T-helper 9 cell (primary cell): ENCODE measurements at places on chromosomes 3 and 15.

GRCh38 chr15:91521996-91522395, 331.5 kb upstream of the SLCO3A1 start:
- no peak for DNase-seq

DNA sequence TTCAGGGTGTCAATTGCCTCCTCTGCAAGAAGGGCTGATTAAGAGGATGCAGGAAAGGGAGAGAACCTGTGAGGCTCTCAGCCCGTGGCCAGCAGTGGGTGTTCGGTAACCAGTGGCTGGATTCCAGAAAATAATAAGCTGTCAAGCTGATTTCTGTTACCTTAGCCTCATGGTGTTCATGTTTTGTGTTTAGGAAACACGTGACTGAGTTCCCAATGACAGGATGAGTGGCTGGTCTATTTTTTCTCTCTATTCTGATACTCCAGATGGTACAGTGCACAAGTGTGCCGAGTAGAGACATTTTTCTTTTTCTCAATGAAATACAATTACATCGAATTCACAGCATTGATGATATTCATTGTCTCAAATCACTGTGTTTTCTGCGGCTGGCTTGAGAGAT, 43.6 kb downstream of the EDEM1 start:
- DNase-seq = no peak

DNA sequence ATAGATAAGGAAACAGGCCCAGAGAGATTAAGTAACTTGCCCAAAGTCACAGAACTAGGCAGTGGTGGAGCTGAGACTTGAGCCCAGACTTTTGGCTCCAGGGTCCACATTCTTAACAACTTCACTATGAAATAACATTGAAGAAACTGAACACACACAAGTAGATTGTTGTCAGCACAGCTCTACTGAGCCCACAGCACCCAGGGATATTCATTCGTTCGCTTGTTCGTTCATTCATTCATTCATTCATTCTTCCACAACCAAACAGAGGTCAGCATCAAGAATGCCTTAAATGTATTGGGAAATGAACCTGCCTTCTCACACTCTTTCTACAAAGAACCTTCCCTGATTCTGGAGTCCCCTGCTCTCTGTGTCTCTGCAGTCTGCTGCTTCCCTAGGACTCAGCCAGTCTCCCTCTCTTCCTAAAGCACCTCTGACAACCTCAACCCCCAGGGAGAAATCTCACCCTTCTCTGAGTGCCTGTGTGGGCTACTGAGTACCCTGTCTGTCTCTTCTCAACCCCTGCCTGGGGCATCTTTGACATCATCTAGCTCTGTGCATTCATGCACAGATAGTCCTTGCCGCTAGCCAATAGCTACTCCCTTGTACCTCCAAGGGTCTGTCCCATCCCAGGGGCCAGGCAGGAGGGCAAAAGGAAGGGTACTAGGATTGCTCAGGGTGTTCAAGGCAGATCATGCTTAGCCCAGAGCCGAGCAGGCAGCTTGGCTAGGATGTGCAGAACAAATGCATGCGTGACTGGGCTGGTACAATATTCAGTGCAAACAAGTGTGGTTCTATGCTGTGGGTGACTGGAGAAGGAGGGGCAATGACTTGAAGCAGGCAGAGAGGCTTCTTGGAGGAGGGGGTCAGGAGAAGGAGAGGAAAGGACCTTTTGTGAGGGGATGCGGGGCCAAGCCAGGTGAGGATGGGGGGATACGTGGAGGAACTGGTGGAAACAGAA, 3.4 kb downstream of the LINGO1 start:
- no peak for DNase-seq

DNA sequence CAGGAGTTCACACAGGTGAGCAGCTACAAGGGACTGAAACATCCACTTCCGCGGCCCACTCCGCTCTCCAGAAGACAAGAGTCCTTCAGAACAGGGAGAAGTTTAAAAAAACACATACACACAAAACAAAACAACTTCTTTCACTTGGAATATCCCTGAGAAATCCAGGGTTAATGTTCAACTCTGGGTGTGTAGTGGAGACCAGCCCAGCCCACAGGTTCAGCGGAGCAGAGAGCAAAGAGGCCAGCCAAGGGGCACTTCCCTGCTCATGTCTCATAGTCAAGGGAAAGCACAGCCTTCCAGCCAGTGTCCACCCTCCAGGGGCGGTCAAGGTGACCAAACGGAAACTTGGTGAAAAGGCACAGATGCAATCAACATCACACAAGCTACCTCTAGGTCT, 41.6 kb downstream of the WNT5A start:
- no peak for DNase-seq

- DNase-seq = no peak
Measured at GRCh38 chr15:83206526-83207008, 1.1 kb downstream of the HDGFL3 start.

DNA sequence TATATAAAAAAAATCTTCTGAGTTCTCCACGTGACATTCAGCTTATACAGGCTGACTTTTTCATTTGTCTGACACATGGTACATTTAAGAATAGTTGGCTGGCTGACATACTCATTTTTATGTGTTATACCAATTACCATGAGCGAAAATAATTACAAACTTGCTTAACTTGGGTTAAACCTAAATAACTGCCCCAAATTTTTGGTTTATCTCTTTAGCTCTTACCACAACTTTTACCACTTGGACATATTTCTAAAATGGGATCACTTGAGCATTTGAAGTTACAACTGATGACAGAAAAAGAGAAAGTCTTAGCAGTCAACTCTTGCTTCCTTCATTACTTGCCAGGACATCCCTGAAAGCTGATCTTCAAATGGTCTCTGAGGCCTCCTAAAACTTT, 618.1 kb downstream of the RBMS3 start:
- no peak for DNase-seq

DNA sequence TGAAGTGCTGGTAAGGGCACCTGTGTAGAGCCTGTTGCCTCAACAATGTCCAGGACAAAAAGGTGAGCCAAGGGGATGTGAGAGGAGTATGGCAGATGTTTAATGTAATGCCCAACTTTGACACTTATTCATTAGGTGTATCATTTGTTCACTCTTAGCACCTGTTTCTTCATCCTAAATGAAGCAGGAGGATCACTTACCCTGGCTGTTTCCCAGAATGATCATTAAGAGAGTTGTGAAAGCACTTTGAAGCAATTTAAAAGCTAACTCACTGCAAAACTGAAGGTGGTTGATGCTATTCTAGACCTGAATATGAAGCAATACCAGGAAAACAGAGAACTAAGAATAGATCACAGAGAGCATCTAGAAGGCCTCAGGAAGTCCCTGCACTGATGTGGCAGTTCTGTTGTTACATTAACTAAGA, 3.4 kb upstream of the HHLA2 start:
- no peak for DNase-seq

DNA sequence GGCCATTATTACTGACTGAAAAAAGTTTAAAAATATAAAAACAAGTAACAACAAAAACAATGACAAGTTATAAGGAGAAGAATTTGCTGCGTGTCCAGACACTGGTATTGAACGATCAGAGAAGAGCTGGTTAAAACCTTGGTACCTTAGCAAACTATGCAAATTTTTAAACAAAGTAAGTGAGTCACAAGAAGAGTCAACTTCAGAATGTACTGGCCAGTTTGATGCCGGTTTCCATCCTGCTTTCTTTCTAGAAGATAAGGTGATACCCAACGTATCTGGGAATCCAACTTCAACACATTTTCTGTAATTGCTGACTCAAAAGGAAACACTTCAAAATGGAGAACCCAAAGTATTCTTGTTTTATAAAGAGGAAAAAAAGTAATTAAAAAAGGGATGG, 49.8 kb downstream of the RUBCN start:
- no peak for DNase-seq

DNA sequence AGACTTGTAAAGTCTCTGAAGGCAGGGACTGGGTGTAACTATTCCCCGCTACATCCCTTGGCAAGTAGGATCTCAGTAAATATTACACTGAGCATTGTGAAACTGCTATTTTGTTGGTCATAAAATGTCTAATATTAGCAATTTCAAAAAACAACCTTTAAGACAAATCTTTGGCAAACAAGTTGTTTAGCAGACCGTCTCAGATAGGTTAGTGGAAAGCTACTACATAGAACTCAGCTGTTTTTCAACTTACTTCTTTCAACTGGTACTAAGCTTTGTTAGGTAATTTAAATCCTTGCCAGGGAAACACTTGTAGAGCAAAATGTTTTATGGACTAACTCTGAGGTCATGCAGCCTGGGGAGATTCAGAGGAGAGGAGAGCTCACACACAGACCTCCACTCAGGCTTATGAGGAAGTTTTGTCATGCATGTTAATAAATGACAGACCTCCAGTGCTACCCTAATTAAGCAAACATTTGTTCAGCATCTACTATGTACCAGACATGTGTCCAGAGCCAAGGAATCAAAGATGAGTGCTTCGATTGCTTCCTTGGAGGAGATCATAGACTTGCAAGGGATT, 61.6 kb upstream of the STAC start:
- no peak for DNase-seq

GRCh38 chr15:50627351-50628055, 59.1 kb downstream of the TRPM7 start:
- DNase-seq = no peak
